ENCODE measurements at places on chromosomes 2 and 18. TPM values are rescaled to one million over a fixed set of nuclear protein-coding genes. Genes with fewer than 3 reads are reported as not detected.

The PLA2R1 gene
- 49.9 TPM for total RNA-seq

The TLX2 gene
- total RNA-seq, result not detected

The UGT1A7 gene
- not detected for total RNA-seq

The ARHGEF4 gene
- total RNA-seq, result 8.0 TPM

The VAMP5 gene
- 92.0 TPM for total RNA-seq

The AKAIN1 gene
- total RNA-seq, result not detected

The NDC80 gene
- total RNA-seq, result 0.44 TPM

The SETBP1 gene
- total RNA-seq, result 40.1 TPM

The PRLH gene
- not detected for total RNA-seq

The STAT4 gene
- total RNA-seq, result 3.6 TPM

The NTSR2 gene
- total RNA-seq, result not detected

The SLC5A7 gene
- under 0.01 TPM for total RNA-seq

The G6PC2 gene
- not detected for total RNA-seq

The DYSF gene
- total RNA-seq, result 3.0 TPM

The CPO gene
- 0.96 TPM for total RNA-seq

The EIF4E2 gene
- 36.1 TPM for total RNA-seq

The TET3 gene
- total RNA-seq, result 7.9 TPM

The LBH gene
- 18.2 TPM for total RNA-seq

The BOLL gene
- 0.29 TPM for total RNA-seq

The MOGAT1 gene
- not detected for total RNA-seq

The RBKS gene
- total RNA-seq, result 5.1 TPM

The CD8B2 gene
- total RNA-seq, result not detected

The GPN1 gene
- 25.6 TPM for total RNA-seq

The VWC2L gene
- 0.15 TPM for total RNA-seq

The NLRC4 gene
- 1.8 TPM for total RNA-seq

The TRMT61B gene
- 18.1 TPM for total RNA-seq

The ANKRD30BL gene
- total RNA-seq, result not detected

The FEV gene
- not detected for total RNA-seq

The GPBAR1 gene
- 8.5 TPM for total RNA-seq

The MAP2 gene
- 8.2 TPM for total RNA-seq

The EGR4 gene
- total RNA-seq, result not detected

The HJURP gene
- total RNA-seq, result 0.33 TPM

The KLHL14 gene
- total RNA-seq, result 0.33 TPM

The SCYGR1 gene
- total RNA-seq, result not detected

The SNTG2 gene
- total RNA-seq, result 7.4 TPM

The ACMSD gene
- total RNA-seq, result not detected

The CNDP1 gene
- total RNA-seq, result not detected

The ANKRD53 gene
- total RNA-seq, result 2.8 TPM

The INHBB gene
- 42.3 TPM for total RNA-seq

The DSG1 gene
- 2.6 TPM for total RNA-seq

The VIL1 gene
- under 0.01 TPM for total RNA-seq

The SLC9A4 gene
- not detected for total RNA-seq

The RASGRP3 gene
- 23.9 TPM for total RNA-seq

The NGEF gene
- total RNA-seq, result 1.6 TPM

The EHD3 gene
- total RNA-seq, result 9.2 TPM

The LAMA1 gene
- total RNA-seq, result 14.7 TPM

The MYO1B gene
- 63.9 TPM for total RNA-seq

The CFAP221 gene
- total RNA-seq, result 0.98 TPM

The RPL31 gene
- total RNA-seq, result 2,512 TPM

The GDF7 gene
- total RNA-seq, result under 0.01 TPM

The ARID5A gene
- 132 TPM for total RNA-seq

The SERPINB11 gene
- not detected for total RNA-seq

The MARCHF4 gene
- not detected for total RNA-seq
